ENCODE measurements at places on chromosomes 11 and 22.
A peak's percentile ranks its signal among the peaks of the same experiment; 100 is the strongest.

DNA sequence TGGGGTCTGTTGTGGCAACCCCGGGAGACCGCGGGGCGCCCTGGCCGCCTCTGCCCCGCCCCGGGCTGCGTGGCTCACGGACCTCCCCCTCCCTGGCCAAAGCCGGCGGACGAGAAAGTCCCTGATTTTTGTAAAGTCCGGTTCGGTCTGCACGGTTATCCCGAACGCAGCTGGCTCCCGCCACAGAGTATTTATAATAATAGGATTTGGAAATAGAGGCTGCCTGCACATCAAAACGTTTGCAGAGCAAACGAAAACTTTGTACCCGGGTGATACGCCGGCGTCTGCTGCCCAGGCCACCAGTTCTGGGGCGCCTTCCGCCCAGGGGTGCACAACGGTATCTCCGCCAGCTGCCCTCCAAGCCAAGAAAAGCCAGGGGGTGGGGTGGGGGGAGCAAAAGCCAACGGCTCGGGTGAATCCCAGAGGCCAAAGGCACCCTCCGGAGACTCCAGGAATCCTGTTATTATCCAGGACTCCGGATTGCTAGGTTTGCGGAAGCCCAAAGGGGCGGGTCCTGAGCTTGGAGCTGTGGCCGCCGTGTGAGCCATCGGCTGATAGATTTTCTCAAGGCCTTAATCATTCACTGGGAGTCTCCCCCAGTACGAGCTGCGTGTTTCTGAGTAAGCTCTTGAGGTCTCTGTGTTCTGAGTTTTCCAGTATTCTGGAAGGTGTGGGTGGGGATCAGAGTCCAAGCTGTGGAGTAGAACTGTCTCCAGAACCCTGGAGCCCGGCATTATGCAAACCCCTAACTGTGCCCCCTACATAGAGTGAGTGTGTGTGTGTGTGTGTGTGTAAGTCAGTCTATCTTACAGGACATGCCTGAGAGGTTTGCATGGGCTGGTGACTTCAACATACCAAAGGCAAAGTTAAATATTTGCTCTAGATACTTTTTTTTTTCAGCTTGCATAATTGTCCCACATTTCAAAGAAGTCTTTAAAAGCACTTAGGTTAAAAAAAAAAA, 673 bp upstream of the SHANK2 start:
- peak; percentile 18 for DNase-seq

- DNase-seq, result no peak
Measured at GRCh38 chr22:36580371-36580770, 51.4 kb upstream of the EIF3D start.

DNA sequence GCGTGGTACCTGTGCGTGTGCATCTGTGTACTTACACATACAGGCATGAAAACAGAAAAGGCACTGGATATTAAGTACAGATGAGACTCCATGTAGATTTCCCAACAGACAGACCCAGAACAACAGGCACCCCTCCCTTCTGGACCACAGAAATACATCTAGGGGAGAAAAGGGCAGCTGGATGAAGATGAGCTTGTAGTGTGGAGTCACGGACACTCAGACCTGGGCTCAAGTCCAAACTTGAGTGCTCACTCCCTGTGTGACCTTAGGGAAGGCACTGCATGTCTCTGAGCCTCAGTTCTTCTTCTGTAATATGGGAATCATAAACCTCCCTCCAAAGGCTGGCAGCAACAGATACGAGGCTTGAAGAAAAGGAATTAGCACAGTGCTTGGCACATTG, 108.9 kb downstream of the GALNT18 start:
- no peak for DNase-seq

DNA sequence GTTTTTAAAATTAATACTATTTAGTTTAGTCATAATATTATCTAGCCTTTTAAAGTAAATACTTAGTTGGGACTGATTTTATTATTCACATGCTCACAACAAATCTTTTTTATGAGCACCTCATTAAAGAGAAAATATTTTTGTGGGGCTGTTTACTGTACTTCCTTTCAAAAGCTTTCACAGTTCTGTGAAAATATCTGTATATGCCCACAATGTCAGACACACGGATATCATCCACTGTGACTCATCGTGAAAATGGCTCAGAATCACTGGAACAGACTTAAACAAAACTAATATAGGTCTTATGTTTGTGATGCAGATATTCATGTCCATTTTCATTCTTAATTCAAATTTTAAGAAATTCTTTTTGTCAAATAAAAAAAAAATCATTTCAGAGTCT, 305.2 kb downstream of the RAB38 start:
- DNase-seq, result no peak

GRCh38 chr22:32265882-32266767, 11.0 kb upstream of the SLC5A4 start:
- peak; percentile 68 for DNase-seq
